ENCODE measurements at places on chromosomes 6 and 20.
A peak's percentile ranks its signal among the peaks of the same experiment; 100 is the strongest.

- DNase-seq: no peak
Observed at GRCh38 chr6:90375681-90376439, 79.2 kb upstream of the BACH2 start.

GRCh38 chr6:20159098-20159497 is 53.2 kb downstream of the MBOAT1 start:
- no peak for DNase-seq

DNA sequence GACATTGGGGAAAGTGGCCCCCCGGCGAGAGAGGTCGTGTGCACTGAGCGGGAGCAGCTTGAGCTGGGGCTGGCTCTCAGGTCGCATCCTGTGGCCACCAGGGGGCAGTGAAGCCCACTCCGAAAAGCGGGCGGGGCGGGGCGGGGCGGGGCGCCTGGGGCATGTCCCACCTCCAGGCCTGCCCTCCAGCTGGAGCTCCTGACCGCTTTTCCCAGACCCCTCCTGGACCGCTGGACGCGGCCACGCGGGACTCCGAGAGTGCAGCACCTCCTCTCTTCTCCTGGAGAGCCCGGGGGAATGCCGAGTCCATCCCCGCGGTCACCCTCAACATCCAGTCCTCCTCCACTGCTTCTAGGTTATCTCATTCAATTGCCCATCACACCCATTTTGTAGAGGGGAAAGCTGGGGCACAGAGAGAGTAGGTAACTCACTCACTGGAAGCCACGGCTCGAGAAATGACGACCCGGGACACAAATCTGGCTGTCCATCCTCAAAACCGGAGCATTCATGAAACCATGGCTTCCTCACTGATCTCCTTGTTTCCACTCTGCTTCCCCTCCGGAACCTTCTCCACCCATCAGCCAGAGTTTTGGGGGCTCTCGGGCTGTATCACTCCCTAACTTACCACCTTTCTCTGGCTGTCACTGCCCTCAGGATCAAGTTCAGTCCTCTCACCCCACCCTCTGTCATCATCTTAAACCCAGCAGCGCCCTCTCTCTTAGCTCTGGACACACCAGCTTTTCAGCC is 24.1 kb downstream of the COX4I2 start:
- peak; percentile 79 for DNase-seq

GRCh38 chr6:127606131-127606562 is 29.2 kb downstream of the C6orf58 start:
- DNase-seq: no peak

DNA sequence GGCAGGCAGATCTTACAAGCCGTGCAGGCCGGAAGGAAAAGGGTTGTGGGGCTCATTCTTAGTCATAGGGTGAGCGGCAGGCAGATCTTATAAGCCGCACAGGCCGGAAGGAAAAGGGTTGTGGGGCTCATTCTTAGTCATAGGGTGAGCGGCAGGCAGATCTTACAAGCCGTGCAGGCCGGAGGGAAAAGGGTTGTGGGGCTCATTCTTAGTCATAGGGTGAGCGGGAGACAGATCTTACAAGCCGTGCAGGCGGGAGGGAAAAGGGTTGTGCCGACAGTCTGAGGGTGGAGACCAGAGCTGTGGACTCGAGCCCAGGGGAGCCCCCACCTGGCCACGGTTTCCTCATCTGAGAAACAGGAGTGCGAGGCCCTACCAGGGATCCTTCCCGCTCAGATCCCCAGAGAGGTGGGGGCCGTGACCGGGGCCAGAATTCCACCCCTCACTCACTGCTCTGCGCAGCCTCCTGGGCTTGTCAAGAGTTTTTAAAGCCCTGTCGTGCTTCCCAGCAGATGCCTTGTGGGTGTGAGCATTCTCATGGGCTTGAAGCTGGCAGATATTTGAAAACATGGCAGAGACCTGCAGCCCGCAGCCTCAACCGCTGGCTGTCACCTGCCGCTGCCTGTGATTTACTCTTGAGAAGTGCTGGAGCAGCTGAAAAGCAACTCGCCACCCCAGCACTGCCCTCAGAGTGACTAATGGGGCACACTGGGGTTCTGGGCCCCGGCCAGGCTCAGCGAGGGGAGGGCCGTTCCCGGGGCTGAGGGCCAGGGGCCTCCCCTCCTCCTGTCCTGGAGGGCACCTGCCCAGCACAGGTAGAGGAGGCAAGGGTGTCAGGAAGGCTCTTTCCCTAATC is 31.9 kb downstream of the NTSR1 start:
- DNase-seq: peak; percentile 92

- DNase-seq: no peak
Observed at GRCh38 chr20:61775423-61775822, 290.3 kb downstream of the TAF4 start.
